ENCODE measurements at places on chromosomes 3 and 15. TPM values are rescaled to one million over a fixed set of nuclear protein-coding genes. Genes with fewer than 3 reads are reported as not detected.

GRCh38 chr3:38698760-38699159, 49.3 kb upstream of the SCN5A start:
- H3K27me3 ChIP-seq, result no peaks in the 10 kb centered on the region
- no peaks in the 10 kb centered on the region for H3K4me1 ChIP-seq
- DNase-seq, result peak; percentile 0
- no peak overlapping the region for H3K4me3 ChIP-seq

The SI gene
- not detected for total RNA-seq

DNA sequence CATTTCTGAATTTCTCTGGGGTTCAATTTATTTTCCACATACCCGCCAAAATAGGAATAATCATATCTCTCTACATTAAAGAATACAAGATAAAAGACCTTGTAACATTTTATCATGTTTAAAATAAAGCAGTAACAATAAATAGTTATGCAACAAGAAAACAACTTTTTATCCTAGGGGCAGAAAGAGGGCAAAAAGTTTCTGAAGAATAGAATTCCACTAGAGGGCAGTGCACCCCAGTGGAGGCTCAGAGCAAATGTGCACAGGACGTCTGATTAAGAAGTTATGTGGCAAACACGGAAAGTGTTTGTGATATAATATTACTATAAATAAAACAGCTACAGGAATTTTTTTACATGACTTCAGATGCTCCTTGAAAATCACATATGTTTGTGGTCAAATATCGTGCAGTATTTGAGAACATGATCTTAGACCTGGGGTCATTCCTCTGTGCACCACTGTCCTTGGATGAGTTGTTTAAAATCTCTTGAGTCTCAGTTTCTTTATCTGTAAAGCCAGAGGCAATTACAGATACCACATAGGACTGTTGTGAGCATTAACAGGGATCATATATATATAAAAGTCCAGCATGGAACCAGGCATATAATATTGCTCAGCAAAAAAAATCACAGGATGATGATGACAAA, 13.2 kb upstream of the PIK3R4 start:
- 0 out of 2 replicates have a peak, but pooled peaks cover 3% of the 10 kb centered on the region for H3K4me1 ChIP-seq
- no peak overlapping the region for H3K27ac ChIP-seq
- DNase-seq, result peak; percentile 46

The AP3B2 gene
- 0.11 TPM for total RNA-seq

DNA sequence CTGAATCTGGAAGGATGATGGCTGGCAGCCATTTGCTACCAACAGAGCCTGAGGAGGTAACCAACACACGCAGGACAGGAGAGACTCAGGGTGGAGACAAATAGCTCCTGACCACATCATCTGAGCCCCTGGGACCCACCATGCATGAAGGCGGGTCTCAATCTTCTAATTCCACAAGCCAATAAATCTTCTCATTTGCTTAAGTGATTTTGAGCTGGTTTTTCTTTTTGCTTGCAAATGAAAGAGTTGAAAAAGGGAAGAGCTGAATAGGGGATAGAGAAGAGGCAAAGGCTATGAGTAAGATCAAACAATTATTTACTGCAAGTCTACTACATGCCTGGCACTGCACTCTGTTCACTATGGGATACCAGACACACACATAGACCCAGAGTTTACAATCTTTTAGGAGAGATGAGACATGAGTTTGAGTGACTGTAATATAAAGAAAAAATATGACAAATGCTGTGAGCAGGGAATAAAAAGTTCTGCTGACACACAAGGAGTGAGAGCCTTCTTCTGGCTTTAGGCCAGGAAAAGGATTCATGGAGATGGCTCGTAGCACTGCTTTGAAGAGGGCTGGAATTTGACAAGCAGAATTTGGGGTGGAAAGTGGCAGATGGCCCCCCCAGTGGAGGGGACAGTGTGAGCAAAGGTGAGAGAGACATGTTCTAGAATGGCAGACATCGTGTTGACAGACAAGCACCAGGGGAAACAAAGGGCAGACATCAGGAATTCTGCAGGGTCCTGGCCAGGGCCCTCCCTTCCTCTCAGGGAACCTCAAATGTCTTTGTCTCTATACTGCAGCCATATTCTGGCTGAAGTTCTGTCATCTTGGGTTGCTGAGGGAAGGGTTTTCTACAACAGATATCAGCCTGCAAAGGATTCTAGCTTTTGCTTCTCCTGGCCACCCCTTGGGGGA, 69.8 kb upstream of the WNT5A start:
- DNase-seq, result no peak
- no peak overlapping the region for H3K27ac ChIP-seq
- H3K4me3 ChIP-seq, result no peak overlapping the region
- no peaks in the 10 kb centered on the region for H3K36me3 ChIP-seq
- H3K27me3 ChIP-seq, result no peaks in the 10 kb centered on the region

DNA sequence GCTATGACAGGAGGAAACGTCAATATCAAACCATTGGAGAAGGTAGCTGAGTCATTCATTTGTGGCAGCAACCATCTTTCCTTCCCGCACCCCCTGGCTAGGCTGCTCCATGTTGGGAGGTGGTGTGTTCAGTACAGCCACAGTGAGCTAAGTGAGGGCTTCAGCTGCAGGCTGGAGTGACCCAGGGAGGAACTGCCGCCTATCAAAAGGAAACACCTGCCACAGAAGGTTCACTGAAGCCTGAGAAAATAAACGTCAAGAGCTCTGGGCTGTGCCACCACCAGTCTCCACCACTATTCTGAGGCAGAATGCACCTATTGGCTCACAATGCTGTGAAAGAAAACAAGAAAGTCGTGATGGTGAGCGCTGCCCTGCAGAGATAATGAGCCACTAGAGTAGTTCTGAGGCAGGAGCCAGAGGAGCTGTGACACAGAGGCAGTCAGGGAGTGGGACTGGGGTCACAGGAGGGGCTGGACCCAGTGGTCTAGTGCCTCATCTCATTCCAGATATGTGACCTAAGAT, 34.8 kb upstream of the CD47 start:
- no peak overlapping the region for H3K27ac ChIP-seq
- DNase-seq, result no peak
- H3K27me3 ChIP-seq, result no peaks in the 10 kb centered on the region
- H3K4me3 ChIP-seq, result no peak overlapping the region

- peaks cover 56% of the 10 kb centered on the region for H3K36me3 ChIP-seq
- H3K4me3 ChIP-seq, result no peak overlapping the region
- no peaks in the 10 kb centered on the region for H3K27me3 ChIP-seq
- no peak for DNase-seq
- H3K4me1 ChIP-seq, result peaks cover 31% of the 10 kb centered on the region
Measured at GRCh38 chr3:111936967-111937366, 41.9 kb upstream of the ABHD10 start.

The RGMA gene
- 3.6 TPM for total RNA-seq

The SOX14 gene
- not detected for total RNA-seq

The GOLGA8T gene
- not detected for total RNA-seq

- H3K36me3 ChIP-seq, result peaks cover 71% of the 10 kb centered on the region
- DNase-seq, result no peak
- H3K4me3 ChIP-seq, result no peak overlapping the region
- H3K27me3 ChIP-seq, result no peaks in the 10 kb centered on the region
Measured at GRCh38 chr15:76286271-76286879, 24.9 kb downstream of the ETFA start.

GRCh38 chr3:53819163-53819868, 26.9 kb downstream of the CHDH start:
- no peak overlapping the region for H3K27ac ChIP-seq
- H3K4me1 ChIP-seq, result no peaks in the 10 kb centered on the region
- no peaks in the 10 kb centered on the region for H3K27me3 ChIP-seq
- no peak overlapping the region for H3K4me3 ChIP-seq
- DNase-seq, result no peak

GRCh38 chr3:56769116-56769707, 32.5 kb downstream of the ARHGEF3 start:
- H3K27ac ChIP-seq, result no peak overlapping the region
- H3K4me3 ChIP-seq, result no peak overlapping the region
- DNase-seq, result no peak

- H3K36me3 ChIP-seq, result no peaks in the 10 kb centered on the region
- no peak overlapping the region for H3K27ac ChIP-seq
- H3K4me3 ChIP-seq, result no peak overlapping the region
- no peak for DNase-seq
- H3K4me1 ChIP-seq, result no peaks in the 10 kb centered on the region
Measured at GRCh38 chr3:23314981-23315762, 112.0 kb downstream of the UBE2E2 start.

DNA sequence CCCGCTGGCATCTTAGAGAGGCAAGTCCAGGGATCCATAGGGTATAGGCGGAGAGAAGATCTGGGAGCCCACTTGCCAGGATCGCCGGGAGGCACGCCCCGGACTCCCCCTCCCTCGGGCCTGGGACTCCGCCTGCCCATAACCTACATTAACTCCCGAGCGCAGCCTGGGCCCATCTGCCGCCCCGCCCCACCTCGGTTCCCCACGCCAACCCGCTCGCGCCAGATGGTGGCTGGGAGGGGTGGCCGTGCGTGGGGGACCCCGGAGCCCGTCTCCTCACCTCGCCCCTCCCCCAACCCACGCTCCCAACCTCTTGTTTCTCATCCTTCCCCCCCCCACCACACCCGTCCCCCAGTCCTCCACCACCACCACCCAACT, 1.7 kb upstream of the DLL4 start:
- H3K4me1 ChIP-seq, result peaks cover 38% of the 10 kb centered on the region
- DNase-seq, result no peak
- H3K27me3 ChIP-seq, result peaks cover 74% of the 10 kb centered on the region
- no peak overlapping the region for H3K27ac ChIP-seq
- H3K4me3 ChIP-seq, result no peak overlapping the region

The SEMA3B gene
- 2.6 TPM for total RNA-seq

- H3K27me3 ChIP-seq, result peaks cover 11% of the 10 kb centered on the region
- H3K4me1 ChIP-seq, result no peaks in the 10 kb centered on the region
- H3K36me3 ChIP-seq, result no peaks in the 10 kb centered on the region
- H3K27ac ChIP-seq, result no peak overlapping the region
Measured at GRCh38 chr15:60573936-60574335, 95.0 kb upstream of the ICE2 start.

GRCh38 chr15:90819390-90819789, 49.0 kb upstream of the FURIN start:
- H3K27ac ChIP-seq, result no peak overlapping the region
- H3K27me3 ChIP-seq, result no peaks in the 10 kb centered on the region
- H3K4me3 ChIP-seq, result no peak overlapping the region
- H3K36me3 ChIP-seq, result peaks cover 3% of the 10 kb centered on the region
- H3K4me1 ChIP-seq, result peaks cover 15% of the 10 kb centered on the region
- no peak for DNase-seq

The PLIN1 gene
- total RNA-seq, result not detected

The TSC22D2 gene
- total RNA-seq, result 11.3 TPM

The CCDC13 gene
- total RNA-seq, result 0.39 TPM

The P3H2 gene
- 166 TPM for total RNA-seq

Measured in SJSA1 (cell line).